Stimulated activated CD4-positive, alpha-beta T cell treated with anti-CD3 and anti-CD28 coated beads, Interleukin-2, amount 100 ng/mL, for 24 hours (primary cell): ENCODE measurements at places on chromosomes 6 and 20.

DNA sequence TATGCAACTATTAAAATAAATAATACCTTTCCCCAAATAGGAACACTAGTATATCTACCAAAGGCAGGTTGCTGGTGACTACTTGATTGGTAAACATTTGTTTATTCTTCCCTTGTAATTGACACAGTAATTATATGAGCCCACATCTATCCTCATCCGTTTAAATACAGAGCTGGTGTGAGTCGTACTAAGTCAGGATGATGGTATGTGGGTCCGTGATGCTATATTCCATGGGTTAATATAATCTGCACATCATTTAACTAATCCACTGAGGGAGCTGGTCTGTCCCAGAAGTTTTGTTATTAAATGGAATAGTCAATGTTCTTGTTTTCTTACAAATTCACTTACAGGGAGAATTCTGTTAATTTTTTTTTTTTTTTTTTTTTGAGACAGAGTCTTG, 164.0 kb upstream of the AGPAT4 start:
- DNase-seq = no peak

- DNase-seq = no peak
Measured at GRCh38 chr20:15618912-15619311, 954.3 kb downstream of the KIF16B start.

DNA sequence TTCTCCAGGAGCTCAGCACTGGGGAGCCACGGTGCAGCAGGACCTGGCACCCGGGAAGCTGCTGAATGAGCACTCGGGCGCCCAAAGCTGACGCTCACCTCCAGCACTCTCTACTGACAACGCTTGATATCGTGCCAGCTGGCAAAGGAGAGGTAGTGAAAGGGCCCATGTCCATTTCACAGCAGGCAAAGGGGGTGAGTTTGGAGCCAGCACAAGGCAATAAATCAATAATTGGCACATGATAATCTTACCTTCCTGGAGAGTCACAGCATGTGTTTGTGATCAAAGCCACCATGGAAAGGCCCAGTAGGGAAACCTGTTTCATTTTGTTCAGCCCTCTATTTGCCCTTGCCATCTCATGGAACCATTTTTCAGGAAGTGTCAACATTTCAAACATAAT, 23.3 kb upstream of the SMIM26 start:
- DNase-seq = no peak

DNA sequence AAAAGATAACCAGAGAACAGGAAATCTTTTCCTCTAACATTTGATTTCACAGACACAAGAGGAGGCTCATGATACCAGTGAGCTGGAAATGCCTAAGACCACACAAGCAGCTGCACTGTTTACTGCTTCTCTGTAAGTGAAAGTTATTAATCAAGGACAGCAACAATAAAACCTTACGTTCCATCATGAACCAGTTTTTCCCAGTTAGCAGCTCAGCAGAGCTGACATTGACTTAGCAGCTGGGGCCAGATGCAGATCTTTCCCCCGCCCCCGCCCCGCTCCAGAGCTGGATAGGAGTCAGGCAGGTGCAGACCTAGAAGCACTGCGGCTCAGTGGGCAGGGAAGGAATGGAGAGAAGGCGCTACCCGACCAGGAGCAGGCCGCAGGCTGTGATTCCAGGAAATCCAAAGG, 275.2 kb downstream of the GMDS start:
- DNase-seq = no peak

DNA sequence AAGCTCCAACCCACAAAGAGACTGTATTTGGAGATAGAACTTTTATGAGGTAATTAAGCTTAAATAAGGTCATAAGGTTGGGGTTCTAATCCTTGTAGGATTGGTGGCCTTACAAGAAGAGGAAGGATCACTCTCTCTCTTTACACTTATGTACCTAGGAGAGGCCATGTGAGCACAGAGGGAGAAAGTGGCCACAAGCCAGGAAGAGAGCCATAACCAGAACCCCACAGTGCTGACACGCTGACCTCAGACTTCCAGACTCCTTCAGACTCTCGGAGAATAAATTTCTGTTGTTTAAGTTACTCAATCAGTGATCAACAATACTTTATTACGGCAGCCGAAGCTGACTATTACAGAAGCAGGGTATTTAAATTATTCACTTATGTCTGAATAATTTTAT, 430.5 kb upstream of the EPHA7 start:
- DNase-seq = no peak

- no peak for DNase-seq
Measured at GRCh38 chr6:53048431-53049195, 16.6 kb upstream of the FBXO9 start.

- no peak for DNase-seq
Measured at GRCh38 chr6:148530976-148531375, 188.3 kb downstream of the SASH1 start.
